ENCODE measurements at places on chromosomes 16 and 17. TPM values are rescaled to one million over a fixed set of nuclear protein-coding genes. Genes with fewer than 3 reads are reported as not detected.

Gene ABCC3
- total RNA-seq = 0.44 TPM

Gene AOC3
- 1.2 TPM for total RNA-seq

Gene C16orf74
- total RNA-seq = 83.3 TPM

- no peak for DNase-seq
- H3K27ac ChIP-seq = no peak overlapping the region
- no peaks in the 10 kb centered on the region for H3K27me3 ChIP-seq
- H3K4me1 ChIP-seq = no peaks in the 10 kb centered on the region
- H3K36me3 ChIP-seq = no peaks in the 10 kb centered on the region
These were observed 139.8 kb downstream of the ENGASE start for GRCh38 chr17:79214459-79214858.

DNA sequence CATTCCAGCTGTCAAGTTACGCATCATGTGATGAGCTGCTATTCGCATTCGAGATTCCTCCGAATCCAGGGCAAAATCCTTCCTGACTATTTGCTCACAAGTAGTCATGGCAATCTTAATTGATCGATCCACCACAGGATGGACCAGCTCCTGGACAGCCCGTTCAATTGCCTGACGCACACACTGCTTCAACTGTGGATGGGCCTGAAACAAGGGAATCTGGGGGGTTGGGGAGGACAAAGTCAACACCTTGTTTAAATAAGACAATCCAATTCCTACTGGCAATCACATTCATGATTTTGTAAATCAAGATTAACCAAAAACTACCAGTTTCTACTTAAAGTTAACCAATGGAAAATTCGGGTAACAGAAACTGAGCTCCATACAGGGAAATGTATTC, 28.4 kb downstream of the SETD6 start:
- H3K4me3 ChIP-seq = no peak overlapping the region
- no peaks in the 10 kb centered on the region for H3K4me1 ChIP-seq
- no peak overlapping the region for H3K27ac ChIP-seq
- H3K27me3 ChIP-seq = no peaks in the 10 kb centered on the region
- peaks cover 10% of the 10 kb centered on the region for H3K36me3 ChIP-seq

- H3K4me1 ChIP-seq = peaks cover 22% of the 10 kb centered on the region
- no peak overlapping the region for H3K27ac ChIP-seq
- H3K4me3 ChIP-seq = no peak overlapping the region
- peak; percentile 12 for DNase-seq
- peaks cover 39% of the 10 kb centered on the region for H3K27me3 ChIP-seq
These were observed 928 bp downstream of the HBA1 start for GRCh38 chr16:177394-177822.

GRCh38 chr17:47934856-47935255, 6.5 kb upstream of the PNPO start:
- H3K27ac ChIP-seq = no peak overlapping the region
- H3K4me1 ChIP-seq = no peaks in the 10 kb centered on the region
- no peak overlapping the region for H3K4me3 ChIP-seq
- no peaks in the 10 kb centered on the region for H3K27me3 ChIP-seq

DNA sequence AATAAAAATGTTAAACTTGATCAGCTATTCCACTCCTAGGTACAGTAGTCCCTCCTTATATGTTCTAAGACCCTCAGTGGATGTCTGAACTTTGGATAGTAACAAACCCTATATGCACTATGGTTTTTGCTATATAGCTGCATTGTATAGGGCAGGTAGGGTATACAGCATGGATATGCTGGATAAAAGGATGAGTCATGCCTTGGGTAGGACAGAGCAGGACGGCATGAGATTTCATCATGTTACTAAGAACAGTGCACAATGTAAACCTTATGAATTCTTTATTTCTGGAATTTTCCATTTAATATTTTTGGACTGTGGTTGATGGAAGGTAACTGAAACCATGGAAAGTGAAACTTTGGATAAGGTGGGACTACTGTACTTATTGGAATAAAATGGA, 235.1 kb downstream of the CEP112 start:
- H3K27me3 ChIP-seq = no peaks in the 10 kb centered on the region
- no peaks in the 10 kb centered on the region for H3K4me1 ChIP-seq
- no peaks in the 10 kb centered on the region for H3K36me3 ChIP-seq
- H3K27ac ChIP-seq = no peak overlapping the region
- DNase-seq = no peak

- H3K36me3 ChIP-seq = no peaks in the 10 kb centered on the region
- DNase-seq = no peak
- no peaks in the 10 kb centered on the region for H3K4me1 ChIP-seq
- no peaks in the 10 kb centered on the region for H3K27me3 ChIP-seq
- H3K27ac ChIP-seq = no peak overlapping the region
These were observed 10.3 kb upstream of the RPL38 start for GRCh38 chr17:74192950-74193781.

DNA sequence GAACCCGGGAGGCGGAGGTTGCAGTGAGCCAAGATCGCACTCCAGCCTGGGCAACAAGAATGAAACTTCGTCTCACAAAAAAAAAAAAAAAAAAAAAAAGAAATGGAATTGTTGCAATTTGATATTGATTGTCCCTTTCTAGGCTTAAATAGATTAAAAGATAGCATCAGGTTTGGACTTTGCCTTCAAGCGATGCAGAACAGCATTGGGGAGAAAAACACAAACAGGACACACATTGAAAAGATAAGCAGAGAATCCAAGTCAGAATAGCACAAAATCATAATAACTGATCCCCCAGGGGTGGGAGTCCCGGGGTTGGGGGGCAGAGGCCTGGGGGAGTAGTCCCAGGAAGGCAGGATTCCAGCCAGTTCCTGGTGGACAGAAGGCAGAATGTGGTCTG, 3.9 kb upstream of the CREBBP start:
- no peak overlapping the region for H3K27ac ChIP-seq
- H3K27me3 ChIP-seq = no peaks in the 10 kb centered on the region
- no peaks in the 10 kb centered on the region for H3K36me3 ChIP-seq
- H3K4me1 ChIP-seq = peaks cover 6% of the 10 kb centered on the region
- DNase-seq = no peak

DNA sequence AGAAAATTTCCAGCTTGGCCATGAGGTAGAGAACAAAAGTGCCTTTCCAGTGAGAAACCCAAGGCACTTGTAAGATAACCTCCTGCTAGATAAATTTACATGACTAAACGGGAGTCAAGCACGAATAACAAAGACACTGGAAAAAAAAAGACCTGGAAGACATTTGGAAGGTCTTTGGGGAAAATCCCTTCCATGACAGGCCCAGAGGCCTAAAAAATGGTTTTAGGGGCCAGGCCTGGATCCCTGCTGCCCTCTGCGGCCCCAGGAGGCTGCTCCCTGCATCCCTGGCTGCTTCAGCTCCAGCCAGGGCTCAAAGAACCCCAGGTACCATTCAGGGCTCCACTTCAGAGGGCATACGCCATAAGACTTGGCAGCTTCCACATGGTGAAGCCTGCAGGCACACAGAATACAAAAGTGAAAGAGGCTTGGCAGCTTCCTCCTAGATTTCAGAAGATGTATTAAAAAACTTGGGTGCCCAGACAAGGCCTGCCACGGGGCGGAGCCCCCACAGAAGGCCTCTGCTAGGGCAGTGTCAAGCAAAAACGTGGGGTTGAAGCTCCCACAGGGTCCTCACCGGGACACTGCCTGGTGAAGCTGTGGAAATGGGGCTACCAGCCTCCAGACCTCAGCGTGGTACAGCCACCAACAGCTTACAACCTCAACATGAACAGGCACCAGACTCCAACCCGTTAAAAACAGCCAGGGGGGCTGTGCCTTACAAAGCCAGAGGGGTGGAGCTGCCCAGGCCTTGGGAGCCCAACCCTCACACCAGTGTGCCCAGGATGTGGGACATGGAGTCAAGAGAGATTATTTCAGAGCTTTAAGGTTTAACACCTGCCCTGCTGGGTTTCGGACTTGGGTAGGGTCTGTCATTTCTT, 77.1 kb downstream of the SDK2 start:
- H3K4me3 ChIP-seq = no peak overlapping the region
- peaks cover 31% of the 10 kb centered on the region for H3K4me1 ChIP-seq
- peak; percentile 77 for DNase-seq
- H3K36me3 ChIP-seq = no peaks in the 10 kb centered on the region
- H3K27me3 ChIP-seq = no peaks in the 10 kb centered on the region

DNA sequence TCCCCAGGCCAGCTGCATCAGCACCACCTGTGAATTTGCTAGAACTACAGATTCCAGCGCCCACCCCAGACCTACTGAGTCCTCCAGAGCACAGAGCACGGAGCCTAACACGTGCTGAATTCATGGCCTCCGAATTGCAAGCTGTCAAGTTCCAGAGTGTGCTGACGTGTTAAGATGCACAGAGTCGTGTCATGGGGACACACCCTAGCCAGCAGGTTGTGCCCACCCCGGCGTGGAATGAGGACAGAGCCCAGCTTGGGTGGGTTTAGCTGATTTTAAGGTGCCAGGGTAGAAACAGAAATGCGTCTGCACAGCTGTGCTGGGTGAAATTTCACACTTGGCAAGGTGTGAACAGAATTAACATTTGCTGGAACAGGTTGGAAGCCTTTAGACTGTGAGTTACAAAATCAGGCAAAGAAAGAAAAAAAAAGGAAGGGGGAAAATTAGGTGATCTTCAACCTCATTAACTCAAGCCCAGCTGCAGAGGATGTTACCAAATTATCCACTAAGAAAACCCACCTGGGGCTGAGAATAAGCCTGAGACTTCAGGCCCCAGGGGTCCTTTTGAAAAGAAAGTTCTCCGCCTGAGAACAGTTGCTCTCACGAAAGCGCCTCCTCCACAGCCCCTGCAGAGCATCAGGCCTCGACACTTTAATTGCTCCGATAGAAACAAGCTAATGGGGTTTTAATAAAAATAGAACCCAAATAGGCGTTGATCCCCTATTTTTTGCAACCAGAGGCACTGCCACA, 27.1 kb downstream of the GINS3 start:
- H3K4me3 ChIP-seq = no peak overlapping the region
- peaks cover 34% of the 10 kb centered on the region for H3K4me1 ChIP-seq
- peak overlapping the region; percentile 55 for H3K27ac ChIP-seq
- peak; percentile 27 for DNase-seq

- no peak for DNase-seq
- H3K4me3 ChIP-seq = no peak overlapping the region
- no peaks in the 10 kb centered on the region for H3K4me1 ChIP-seq
These were observed 29.4 kb downstream of the CACNA1H start for GRCh38 chr16:1182316-1182671.

- H3K36me3 ChIP-seq = no peaks in the 10 kb centered on the region
- DNase-seq = no peak
- H3K27me3 ChIP-seq = no peaks in the 10 kb centered on the region
- no peak overlapping the region for H3K4me3 ChIP-seq
- H3K4me1 ChIP-seq = no peaks in the 10 kb centered on the region
- no peak overlapping the region for H3K27ac ChIP-seq
These were observed 455.5 kb downstream of the SOX9 start for GRCh38 chr17:72576289-72576759.

GRCh38 chr16:67883872-67884261, 818 bp upstream of the NRN1L start:
- H3K27me3 ChIP-seq = no peaks in the 10 kb centered on the region
- peak; percentile 81 for DNase-seq
- H3K36me3 ChIP-seq = peaks cover 68% of the 10 kb centered on the region
- H3K27ac ChIP-seq = no peak overlapping the region
- no peaks in the 10 kb centered on the region for H3K4me1 ChIP-seq

GRCh38 chr16:58537124-58537906, 22.0 kb downstream of the SETD6 start:
- H3K27ac ChIP-seq = no peak overlapping the region
- H3K27me3 ChIP-seq = no peaks in the 10 kb centered on the region
- no peak for DNase-seq
- peaks cover 22% of the 10 kb centered on the region for H3K36me3 ChIP-seq
- H3K4me3 ChIP-seq = no peak overlapping the region
